ENCODE measurements at places on chromosomes 2 and 18.

- DNase-seq: no peak
Measured at GRCh38 chr2:46555011-46555410, 75.6 kb downstream of the TMEM247 start.

GRCh38 chr2:239344857-239345216, 56.0 kb downstream of the HDAC4 start:
- DNase-seq: no peak

DNA sequence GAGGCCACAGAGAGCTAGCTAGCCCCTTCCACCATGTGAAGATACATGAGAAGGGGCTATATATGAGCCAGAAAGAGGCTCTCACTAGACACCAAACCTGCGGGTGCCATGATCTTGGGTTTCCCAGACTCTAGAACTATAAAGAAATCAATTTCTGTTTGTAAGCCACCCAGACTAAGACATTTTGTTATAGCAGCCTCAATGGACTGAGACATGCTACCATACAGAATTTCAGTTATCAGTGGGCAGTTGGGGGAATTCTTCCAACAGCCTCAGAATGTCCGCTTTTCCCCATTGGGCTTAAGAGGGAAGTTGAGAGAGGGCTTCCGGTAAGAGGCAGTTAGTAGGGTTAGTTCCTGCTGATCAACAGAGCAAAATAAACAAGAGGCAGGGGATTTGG, 39.2 kb downstream of the TNP1 start:
- DNase-seq: no peak

GRCh38 chr2:219919506-219919905, 292.1 kb downstream of the SLC4A3 start:
- no peak for DNase-seq

- DNase-seq: no peak
Measured at GRCh38 chr2:85651097-85651496, 16.9 kb downstream of the SFTPB start.

DNA sequence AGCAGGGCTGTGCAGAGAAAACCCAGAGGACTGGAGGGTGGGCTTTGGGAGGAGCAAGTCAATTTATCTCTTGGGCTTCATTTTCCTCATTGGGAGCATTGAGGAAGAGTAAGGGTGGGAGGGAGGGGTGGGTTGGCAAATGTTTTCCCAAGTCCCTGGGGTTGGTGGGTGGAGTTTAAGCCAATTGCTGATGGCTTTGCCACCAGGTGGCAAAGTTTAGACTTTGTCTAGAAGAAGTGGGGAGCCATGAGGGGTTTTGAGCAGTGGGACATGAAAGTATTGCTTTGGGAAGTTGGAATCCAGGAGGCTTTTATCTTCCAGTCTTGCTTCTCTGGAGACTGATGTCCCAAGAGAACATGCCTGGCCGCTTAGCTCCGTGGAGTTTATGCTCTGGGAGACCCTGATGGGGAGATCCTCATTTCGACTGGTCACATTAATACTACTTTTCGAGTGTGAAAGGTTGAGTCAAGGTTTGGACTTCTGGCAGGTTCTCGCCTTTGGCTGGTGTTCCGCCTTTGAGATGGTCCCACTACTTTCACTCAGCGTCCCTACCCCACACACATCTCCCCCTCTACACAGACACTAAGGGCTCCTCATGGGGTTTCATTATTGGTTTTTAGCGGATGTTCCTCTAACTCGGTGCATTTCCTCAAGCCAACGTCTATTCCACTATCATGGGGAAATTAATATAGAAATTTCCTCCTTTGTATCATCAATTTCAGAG, 126.7 kb downstream of the PRKCE start:
- no peak for DNase-seq

GRCh38 chr18:61637905-61638595, 254.8 kb downstream of the RNF152 start:
- DNase-seq: no peak

DNA sequence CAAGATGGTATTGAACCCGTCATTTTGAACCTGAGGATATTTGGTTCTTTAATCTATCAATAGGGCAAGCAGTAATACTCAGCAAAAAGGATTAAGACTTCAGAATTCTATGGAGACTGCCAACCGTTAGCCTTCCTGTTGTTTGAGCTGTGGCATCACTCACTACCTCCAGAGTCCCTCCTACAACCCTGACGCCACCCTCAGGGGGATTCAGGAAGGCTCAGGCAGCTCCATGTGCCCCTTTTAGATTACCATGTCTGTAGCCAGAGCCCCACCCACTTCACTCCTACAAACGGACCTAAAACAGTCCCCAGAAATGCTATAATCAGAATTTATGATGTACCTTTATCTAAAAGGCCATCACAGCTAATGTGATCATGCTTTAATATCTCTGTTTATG, 172.9 kb downstream of the EPHA4 start:
- no peak for DNase-seq

DNA sequence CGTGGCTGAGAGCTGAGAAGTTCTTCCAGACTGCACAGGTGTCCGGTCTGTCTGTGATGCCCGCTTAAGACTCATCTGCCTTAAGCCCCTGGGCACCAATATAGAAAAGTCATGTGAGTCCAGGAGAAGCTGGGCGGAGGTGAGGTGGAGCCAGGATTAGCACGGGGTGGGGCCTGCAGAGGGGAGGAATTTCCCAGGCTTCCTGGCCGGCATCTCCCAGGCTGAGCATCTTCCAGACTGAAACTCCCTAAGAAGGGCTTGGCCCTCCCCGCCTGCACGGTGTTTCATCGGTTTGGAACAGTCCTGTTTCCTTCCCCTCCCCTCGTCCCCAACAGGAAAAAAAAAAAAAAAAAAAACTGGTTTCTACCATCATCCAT, 270.3 kb downstream of the ATAD2B start:
- DNase-seq: no peak

DNA sequence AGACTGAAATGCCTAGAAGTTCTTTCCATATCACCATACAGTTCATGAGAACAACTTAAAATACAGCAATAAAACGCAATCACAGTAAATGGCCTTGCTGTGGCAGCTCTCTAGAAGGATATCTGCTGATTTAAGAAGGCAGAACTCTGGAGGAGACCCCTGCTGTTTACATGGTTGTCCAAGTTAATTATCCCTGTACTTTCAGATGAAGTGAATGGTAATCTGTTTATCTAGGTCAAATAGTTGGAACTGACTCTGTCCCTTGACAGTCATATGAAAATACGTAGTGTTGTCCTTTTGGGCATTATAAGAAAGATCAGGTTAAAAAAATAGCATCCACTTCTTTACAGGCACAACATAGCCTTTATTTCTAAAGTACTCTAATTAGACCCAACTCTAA, 115.6 kb downstream of the COLEC12 start:
- no peak for DNase-seq

- no peak for DNase-seq
Measured at GRCh38 chr18:56306797-56307196, 331.6 kb downstream of the TXNL1 start.

DNA sequence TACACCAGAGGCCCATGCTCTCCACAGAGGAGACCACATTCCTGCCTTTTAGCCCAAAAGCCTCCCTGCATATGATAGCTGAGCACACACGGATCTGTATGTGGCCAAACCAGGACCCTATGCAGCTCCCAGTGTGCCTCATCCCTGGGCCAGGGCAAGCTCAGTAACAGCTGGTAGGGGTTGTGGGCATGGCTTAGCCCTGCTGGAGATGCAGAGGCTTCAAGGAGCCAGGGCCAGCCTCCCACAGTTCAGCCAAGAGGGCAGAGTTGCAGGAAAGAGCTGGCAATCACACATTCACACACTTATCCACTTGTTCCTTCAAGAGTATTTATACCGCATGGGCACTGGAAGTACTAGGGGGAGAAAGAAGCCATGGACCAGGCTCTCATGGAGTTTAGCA, 1.6 kb upstream of the LIMS2 start:
- no peak for DNase-seq

DNA sequence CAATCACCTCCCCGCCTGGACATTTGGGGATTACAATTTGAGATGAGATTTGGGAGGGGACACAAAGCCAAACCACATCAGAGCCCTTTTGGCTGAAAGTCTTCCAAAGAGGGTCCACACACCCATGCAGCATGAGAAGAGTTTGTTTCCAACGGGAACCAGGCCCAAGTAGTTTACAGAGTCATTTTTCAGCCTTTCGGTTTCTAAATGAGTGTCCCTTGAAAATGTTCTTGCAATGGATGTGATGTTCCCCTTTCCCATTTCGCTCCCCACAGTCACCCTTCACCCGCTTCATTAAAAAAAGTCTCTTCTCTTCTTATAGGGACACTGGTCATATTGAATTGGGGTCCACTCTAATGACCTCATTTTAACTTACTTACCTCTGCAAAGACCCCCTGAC, 157.4 kb downstream of the ARL4C start:
- no peak for DNase-seq

GRCh38 chr2:26588576-26588975, 52.6 kb downstream of the CIB4 start:
- no peak for DNase-seq

DNA sequence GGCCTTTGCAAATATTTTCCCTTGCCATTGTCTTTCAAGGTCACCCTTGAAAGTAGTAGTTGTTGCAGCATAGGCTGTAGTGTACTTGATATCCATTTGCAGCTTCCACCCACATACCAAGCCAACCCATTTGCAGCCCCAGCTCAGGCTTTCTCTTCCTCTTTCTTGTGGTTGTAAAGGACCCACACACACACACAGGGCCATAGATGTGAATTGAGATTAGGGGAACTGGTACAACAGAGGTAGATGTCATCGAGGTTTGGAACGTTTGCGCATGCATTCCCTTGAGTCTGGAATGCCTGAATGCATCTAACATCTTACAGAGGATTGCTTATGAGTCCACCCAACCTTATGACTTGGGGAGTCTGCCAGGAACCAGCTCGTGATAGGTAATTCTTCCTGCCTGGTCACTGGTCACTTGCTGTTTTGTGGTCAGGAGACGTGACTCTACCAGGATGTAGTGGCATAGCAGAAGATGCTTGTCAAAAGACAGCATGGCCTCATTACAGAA, 91.9 kb downstream of the MRPS9 start:
- no peak for DNase-seq

DNA sequence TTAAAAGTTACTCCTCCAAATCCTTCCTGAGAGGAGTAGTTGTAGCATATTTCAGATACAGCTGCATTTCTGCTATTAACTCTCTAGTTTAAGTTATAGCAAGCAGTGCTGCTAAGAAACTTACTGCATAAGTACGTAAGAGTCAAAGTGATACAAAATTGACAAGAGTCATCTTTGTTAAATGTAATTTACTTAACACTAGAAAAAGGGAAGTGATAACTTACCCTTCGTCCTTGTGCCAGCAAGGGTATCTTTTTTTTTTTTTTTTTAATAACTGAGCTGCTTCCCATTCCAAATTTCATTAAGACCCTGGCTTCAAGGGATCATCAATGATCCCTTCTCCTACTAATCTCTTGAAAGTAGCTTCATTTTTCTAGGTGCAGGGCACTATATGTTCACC, 493.0 kb downstream of the PLCL1 start:
- DNase-seq: no peak

- no peak for DNase-seq
Measured at GRCh38 chr2:46723346-46723745, 192.3 kb downstream of the MCFD2 start.

DNA sequence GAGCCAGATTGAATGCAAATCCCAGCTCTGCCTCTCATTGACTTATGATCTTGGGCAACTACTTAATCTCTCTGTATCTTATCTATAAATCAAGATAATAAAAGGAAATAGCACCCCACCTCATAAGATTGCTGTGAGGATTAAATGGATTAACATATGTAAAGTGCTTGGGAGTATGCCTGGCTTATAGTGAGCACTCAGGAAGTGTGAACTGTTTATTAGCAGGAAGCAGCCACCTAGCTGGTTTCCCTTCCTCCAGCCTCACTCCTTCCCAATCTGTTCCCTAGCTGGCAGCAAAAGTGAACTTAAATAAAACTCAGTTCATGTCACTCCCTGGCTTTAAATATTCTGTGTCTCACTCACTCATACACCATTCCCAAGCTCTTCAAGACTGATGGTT, 526.6 kb upstream of the PKDCC start:
- DNase-seq: no peak

GRCh38 chr2:152415231-152415642, 80.3 kb downstream of the FMNL2 start:
- DNase-seq: no peak

DNA sequence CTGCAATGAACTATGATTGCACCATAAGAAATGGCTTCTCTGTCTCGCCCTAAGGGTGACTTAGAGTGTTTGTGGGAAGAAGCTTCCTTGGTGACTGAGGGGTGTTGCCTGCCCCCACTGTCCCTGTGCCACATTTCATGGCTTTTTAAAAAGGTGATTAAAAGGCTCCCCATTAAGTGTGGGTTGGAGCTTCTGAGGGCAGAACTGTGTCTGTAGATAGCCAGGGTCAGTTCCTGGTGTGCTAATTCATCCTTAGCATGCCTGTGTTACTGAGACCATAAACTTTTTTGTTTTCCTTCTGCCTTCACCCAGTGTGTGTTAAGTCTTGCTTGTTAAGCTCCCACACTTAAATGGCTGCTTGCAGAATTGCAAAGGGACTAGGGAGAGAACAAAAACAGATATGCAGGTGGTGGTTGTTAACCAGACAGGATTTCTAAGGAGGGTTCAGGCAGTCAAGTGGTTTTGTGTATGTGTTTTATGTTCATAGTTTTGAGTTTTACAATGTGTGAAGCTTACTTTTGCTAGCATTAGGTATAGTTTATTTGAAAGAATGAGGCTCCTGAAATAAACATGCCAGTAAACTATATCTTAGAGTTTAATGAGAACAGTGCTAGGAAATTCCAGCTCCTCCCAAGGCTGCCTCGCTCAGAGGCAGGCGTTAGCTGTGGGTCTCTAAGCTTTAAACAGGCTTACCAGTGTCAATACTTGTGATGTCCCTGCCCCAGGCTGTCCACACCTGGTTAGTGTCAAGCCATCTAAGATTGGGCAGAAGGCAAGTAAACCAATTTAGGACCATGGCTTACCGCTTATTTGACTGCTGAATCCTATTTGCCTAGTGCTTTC, 14.5 kb downstream of the CERS6 start:
- DNase-seq: no peak

DNA sequence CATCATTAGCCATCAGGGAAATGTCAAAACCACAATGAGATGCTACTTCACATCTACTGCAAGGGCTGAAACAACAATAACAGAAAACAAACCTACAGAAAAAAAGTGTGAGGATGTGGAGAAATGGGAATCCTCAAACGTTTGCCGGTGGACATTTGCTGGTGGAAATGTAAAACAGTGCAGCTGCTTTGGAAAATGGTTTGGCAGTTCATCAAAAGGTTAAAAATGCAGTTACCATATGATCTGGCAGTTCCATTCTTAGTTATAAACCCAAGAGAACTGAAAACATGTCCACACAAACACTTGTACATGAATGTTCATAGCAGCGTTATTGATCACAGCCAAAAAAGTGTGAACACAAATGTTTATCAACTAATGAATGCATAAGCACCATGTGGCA, 44.2 kb downstream of the PROC start:
- no peak for DNase-seq

All from hippocampal formation (tissue), 2 donors.